ENCODE measurements at places on chromosomes 16 and 17.
A peak's percentile ranks its signal among the peaks of the same experiment; 100 is the strongest.

- no peak for DNase-seq
Measured at GRCh38 chr17:72460711-72461110, 339.9 kb downstream of the SOX9 start.

GRCh38 chr16:4303973-4304372 is 11.9 kb upstream of the GLIS2 start:
- no peak for DNase-seq

DNA sequence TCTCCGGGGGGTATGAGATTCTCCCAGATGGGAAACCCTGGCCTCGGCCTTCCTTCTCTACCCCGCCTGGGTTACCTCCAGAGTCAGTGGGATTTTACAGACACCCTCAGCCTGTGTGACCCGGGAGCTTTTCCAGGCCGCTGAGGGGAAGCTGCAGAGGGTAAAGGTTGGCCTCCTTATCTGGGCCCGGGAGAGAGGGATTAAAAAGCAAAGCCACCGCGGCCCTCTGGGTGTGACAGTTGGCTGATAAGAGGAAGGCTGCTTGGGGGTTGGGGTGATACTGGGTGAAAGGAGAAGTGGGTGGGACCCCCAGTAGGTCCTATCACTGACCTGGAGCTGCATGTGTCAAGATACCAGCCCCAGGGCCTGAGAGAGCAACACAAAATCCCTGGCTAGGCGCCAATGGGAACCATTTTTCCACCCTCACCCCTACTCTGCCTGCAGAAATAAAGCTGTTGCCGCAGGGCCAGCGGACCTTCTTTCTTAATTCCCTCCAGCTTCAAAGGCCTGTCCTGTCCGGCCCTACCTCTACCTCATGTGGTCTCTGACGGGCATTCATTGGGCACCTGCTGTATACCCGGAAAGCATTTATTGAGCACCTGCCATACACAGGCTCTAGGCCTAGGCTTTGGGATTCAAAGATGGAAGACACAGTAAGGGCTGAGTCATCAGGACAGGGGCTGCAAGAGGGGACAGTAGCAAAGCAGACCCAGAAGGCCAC is 77.6 kb upstream of the GSE1 start:
- DNase-seq: peak; percentile 76

GRCh38 chr17:57599271-57600045 is 145.6 kb downstream of the CCDC182 start:
- DNase-seq: no peak
